ENCODE measurements at places on chromosomes 5 and 9. TPM values are rescaled to one million over a fixed set of nuclear protein-coding genes. Genes with fewer than 3 reads are reported as not detected.

DNA sequence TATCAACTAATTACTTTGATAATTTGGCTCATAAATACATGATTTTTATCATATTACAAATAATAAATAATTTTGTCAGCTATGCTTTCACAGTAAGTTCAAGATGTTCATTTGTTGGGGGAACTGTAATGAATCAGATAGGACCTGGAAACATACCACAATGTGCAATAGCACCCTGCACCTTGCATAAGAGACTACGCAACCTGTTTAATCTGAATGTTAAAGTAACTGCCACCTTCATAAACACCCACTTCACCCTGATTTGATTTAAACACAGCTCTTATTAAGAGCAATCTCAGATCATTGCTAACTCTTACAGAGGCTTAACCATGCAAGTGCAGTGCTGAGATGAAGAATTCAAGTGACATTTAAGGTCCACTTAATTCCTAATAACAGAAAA lies 69.1 kb upstream of the GABRA1 start:
- no peak for DNase-seq

TGFBR1 gene
- 48.7 TPM for total RNA-seq

- no peak for DNase-seq
Measured at GRCh38 chr5:145378226-145378625, 456.9 kb downstream of the PRELID2 start.

SPINK13 gene
- total RNA-seq: not detected

GRCh38 chr9:81614335-81614734 lies 75.0 kb downstream of the TLE1 start:
- DNase-seq: no peak

TCF7 gene
- total RNA-seq: 9.4 TPM

C9orf152 gene
- 80.1 TPM for total RNA-seq

DNA sequence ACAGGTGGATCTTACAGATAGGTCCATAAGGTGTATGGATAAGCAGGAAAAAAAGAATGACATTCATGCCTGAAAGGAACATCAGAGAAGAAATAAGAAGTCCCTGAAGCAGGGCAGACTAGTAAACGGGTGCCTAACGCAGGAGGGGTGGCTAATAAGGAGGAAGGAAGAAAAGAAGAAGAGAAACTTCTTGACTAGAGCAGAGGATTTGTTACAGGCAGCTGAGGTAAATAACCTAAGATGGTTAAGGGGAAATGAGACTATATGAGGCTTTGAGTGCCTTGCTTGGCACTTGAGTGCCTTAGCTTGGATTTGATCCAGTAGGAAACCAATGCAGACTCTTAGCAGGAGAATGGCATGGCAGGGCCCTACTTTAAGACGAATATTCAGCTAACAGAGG lies 313.5 kb upstream of the PDE4D start:
- DNase-seq: no peak

DDX4 gene
- not detected for total RNA-seq

DNA sequence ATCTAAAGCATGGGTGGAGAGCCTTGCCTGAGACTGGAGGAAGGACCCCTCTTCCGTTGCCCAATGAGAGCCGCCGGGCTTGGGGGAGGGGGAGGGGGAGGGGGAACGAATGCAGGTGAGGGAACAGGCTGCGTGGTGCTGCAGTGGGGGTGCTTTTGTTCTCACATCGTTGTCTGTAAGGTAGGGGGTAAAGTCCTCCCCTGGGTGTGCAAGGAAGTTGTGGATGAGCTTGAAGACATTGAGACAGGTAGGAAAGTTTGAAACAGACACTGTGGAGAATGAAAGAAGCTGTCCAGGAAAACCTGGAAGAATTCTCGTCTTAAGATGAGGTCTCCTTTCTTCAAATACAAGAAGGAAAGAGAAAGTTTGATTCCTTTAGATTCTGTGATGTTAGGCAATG lies 94.1 kb upstream of the LIFR start:
- DNase-seq: no peak

GRCh38 chr5:120405923-120406322 lies 58.2 kb upstream of the PRR16 start:
- no peak for DNase-seq

DNA sequence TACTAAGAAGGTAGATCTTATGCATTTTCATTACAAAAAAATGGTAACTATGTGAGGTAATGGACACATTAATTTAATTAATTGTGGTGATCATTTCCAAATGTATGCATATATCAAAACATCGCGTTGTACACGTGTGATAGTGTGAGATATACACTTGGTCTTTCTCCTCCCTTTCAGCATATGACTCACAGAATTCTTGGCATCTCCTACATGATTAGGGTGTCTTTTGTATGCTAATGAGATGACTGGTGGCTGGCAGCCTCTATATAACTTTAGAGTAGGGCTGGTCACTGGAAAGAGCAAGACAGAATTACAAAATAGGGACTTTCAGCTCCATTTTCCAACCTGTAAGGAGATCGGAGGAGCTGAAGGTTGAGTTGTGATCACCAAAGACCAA lies 1167.6 kb downstream of the CDH12 start:
- DNase-seq: no peak

DNA sequence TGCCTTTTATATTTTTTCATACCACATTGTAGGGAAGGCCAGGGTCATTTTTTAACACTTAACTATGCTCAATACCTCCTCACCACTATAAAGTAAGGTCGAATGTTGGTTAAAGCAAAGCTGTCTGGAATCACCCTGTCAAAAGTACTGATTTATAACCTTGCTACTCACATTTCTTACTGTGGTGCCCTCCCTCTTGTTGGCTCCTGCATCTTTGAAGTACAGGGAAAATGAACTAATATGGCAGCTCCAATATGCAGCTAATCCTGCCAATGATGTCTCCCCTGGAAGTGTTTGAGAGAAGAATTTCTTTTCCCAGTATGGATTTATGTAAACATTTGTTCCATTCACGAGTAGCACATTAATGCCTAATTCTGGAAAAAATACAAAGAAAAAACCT lies 108.4 kb upstream of the RPS23 start:
- DNase-seq: no peak

RGS7BP gene
- total RNA-seq: 0.35 TPM

DNA sequence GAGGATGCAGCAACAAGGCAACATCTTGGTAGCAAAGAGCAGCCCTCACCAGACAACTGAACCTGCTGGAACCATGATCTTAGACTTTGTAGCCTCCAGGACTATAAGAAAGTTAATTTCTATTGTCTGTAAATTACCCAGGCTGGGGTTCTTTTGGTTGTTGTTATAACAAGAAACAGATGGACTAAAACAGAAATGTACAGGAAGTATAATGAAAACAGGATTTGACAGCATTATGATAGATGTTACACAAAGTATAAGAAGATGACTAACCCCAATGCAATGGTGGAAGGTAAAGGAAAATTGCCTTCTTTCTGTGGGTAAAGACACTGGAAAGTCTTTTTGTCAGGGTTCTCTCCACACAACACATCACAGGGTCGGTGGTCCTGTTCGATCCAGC lies 204.2 kb downstream of the SGCD start:
- DNase-seq: no peak

CEL gene
- total RNA-seq: 0.61 TPM

PRDM9 gene
- total RNA-seq: not detected

- no peak for DNase-seq
Measured at GRCh38 chr5:173672891-173673290, 56.4 kb upstream of the BOD1 start.

GRCh38 chr5:39178861-39179260 lies 40.5 kb downstream of the FYB1 start:
- no peak for DNase-seq

TNFSF8 gene
- 0.88 TPM for total RNA-seq

GRCh38 chr9:110146373-110146772 lies 61.6 kb downstream of the C9orf152 start:
- DNase-seq: no peak

DNA sequence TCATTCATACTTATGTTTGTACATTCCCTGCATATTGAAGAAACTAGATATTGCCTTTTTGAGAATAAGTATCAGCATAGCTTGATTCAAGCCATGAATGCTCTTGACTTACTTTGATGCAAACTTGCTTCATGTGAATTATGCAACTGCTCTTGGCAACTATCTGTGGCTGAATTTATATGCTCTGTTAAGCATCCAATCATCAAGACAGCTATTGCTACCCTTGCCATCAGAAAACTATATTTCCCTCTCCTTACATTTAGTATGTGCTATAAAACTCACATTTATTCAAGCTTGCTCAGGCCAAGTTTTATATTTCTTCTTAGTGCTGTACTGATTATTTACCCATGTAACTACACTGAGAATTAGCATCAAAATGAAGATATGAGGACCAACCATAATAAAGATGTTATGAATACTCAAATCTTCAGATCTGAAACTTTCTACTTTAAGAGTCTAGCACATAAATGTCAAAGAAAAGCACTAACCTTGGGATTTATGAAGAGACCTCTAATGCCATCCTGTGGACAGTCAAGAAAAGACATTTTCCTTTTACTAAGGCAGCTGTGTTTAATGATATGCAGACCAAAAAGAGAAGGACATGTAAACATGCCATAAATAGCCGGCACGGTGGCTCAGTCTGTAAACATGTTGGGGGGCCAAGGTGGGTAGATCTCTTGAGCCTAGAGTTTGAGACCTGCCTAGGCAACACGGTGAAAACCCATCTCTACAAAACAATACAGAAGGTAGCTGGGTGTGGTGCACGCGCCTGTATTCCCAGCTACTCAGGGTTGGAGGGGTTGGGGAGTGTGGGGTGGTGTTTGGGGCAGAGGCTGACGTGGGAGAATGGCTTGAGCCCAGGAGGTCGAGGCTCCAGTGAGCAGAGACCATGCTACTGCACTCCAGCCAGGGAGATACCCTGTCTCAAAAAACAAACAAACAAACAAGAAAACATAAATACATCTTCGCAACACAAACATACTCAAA lies 267.0 kb upstream of the TYRP1 start:
- DNase-seq: no peak

CCDC183 gene
- total RNA-seq: 20.0 TPM

DNA sequence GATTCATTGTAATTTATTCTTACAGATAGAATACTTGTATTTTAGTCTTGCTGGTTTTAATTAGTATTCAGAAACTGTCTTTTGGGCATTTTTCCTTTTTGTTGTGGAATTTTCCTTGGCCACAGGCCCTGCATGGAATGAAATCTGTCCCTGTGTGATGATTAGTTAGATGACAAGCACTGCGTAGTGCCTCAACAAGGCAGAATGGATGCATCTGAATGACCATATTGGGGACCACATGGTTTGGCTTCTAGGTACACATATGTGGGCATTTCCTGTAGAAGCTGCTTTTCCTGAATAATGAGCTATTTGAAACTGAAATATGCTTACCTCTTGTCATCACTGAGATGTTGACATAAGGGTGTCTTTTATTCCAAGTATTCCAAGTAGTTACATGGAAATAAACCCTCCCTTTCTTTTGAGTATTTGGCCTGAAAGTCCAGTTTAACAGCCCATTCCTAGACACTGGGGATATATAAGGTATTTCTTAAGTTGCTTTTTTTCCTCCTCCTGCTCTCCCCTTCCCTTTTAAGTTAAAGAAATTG lies 147.3 kb downstream of the YTHDC2 start:
- DNase-seq: no peak

CD72 gene
- total RNA-seq: 0.69 TPM

BAAT gene
- not detected for total RNA-seq
